Activated T-cell treated with anti-CD3 and anti-CD28 coated beads, Interleukin-2, amount 50 U/mL, for 1 hour (primary cell): ENCODE measurements at places on chromosomes 16 and 17.
A peak's percentile ranks its signal among the peaks of the same experiment; 100 is the strongest.

GRCh38 chr16:78372277-78372676 lies 272.8 kb downstream of the WWOX start:
- no peak for DNase-seq

GRCh38 chr17:69064476-69064875 lies 3.7 kb upstream of the ABCA9 start:
- no peak for DNase-seq

- no peak for DNase-seq
Observed at GRCh38 chr16:1293921-1294656, 15.3 kb upstream of the UBE2I start.

DNA sequence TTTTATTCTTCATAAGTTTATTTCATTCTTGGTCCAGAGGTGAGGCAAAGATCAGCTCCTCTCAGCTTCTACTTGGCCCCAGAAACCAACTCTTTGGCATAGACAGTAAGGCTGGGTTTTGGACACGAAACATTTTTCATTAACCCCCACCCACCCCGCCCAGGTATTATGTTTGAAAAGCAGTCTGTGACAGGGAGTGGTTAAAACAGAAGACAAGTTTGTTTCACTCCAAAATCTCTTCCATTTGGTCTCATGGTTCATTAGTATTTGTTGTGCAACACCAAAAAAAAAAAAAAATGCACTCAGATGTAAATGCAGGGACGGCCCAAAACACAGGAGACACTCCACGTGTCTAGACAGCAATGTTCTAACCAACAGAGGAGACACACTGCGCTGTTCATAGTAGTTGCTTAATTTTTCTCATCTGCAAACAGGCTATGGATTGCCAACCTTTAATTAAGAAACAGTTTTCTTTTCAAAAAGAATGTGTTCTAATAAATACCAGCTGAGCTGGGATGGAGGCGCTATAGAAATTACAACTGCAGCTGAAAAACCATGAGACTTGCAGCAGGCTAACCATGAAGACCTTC lies 39.8 kb upstream of the MMP2 start:
- no peak for DNase-seq

DNA sequence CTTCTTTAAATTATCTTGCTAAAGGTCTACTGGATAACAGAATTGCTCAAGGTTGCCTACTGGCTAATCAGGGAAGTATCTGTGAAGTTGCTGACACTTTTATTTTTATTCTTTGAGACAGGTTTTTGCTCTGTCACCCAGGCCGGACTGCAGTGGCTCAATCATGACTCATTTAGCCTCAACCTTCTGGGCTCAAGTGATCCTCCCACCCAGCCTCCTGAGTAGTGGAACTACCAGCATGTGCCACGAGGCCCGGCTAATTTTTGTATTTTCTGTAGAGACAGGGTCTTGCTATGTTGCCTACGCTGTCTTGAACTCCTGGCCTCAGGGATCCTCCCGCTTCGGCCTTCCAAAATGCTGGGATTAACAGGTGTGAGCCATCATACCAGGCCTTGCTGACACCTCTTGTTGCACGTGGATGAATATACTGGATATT lies 43.1 kb downstream of the GLG1 start:
- no peak for DNase-seq

GRCh38 chr17:73336408-73337329 lies 24.9 kb upstream of the CDC42EP4 start:
- no peak for DNase-seq

DNA sequence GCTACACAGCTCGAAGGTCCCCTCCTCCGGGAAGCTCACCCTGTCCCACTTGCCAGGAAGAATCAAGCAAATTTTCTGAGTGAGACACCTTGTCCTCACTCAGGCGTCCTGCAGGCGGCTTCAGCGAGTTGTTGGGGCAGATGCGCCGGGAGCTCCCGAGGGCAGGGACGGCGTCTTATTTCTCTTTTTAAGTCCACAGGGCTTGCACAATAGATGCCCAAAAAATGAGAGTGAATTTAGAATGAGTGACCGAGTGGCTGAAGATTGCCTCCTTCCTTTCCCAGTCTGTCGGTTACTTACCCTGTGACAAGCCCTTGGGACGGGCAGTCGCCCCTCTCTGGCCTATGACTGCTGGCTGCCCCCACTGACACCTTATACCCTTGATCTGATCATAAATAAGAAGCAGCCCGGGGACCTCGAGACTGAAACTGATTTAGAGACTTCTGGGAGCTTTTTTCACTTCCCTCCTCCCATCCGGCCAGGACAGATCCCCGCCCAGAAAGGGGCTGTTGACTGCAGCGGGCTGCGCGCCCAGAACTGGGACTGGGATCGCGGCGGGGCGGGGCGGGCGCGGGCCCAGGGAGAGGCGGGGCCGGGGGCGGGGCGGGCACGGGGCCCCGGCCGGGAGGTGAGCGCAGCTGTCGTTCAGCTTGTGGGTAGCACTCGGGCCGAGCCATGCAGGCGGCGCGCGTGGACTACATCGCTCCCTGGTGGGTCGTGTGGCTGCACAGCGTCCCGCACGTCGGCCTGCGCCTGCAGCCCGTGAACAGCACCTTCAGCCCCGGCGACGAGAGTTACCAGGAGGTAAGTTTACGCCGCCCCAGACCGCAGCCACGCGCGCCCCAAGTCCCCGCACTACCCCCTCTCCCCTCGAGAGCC lies at the start of gene TTYH2:
TSS of gene TTYH2 (plus strand) at position 659 of the 879 bp plus-strand sequence. CDS start at position 676, 17 bp downstream.
- peak; percentile 77 for DNase-seq

DNA sequence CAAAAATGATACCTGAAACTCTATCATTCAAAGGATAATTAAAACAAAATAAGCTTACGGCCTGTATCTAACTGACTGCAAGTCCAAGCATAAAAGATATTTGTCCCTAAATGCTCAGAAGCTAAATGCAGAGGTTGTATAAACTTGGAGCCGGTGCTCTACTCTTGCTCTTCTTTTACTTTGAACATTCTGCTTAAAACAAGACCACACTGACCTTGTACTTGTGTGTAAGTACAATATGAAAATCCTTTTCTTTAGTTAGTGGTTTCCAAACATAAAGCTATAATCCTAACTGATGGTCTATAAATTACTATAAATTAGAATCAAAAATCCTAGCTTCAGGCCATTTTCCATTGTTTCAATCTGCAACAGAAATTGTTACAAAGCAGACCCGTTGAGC lies 74.6 kb downstream of the SPAG9 start:
- DNase-seq = no peak

DNA sequence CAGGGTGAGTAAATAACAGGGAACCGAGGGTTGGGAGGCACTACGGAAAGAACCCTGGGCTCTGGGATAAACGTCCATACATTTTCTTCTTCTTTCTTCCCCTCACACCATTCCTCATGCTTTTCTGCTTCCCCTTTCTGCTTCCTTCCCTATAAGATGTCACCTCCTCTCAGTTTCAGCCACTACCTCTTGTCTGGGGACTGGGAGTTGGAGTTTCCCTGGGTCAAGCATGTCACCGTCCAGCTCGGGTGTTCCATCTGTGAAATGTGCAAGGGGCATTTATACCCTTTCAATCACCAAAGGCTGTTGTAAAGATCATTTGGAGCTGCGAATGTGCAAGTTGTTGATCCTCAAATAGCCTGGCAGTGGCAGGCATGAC lies 17.5 kb upstream of the CCL22 start:
- no peak for DNase-seq

- DNase-seq = no peak
Observed at GRCh38 chr17:83103200-83103942, 24.0 kb downstream of the METRNL start.

DNA sequence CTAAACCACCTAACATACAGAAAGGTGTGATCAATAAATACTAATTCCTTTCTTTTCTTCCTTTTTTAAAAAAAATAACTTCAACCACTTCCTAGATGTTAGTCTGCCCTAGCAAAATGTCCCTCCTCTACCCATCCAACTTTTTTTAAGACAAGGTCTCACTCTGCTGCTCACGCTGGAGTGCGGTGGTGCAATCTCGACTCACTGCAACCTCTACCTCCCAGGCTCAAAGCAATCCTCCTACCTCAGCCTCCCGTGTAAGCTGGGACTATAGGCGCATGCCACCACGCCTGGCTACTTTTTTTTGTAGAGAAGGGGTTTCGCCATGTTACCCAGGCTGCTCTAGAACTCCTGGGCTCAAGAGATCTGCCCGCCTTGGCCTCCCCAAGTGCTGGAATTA lies 33.1 kb downstream of the KANSL1 start:
- no peak for DNase-seq

DNA sequence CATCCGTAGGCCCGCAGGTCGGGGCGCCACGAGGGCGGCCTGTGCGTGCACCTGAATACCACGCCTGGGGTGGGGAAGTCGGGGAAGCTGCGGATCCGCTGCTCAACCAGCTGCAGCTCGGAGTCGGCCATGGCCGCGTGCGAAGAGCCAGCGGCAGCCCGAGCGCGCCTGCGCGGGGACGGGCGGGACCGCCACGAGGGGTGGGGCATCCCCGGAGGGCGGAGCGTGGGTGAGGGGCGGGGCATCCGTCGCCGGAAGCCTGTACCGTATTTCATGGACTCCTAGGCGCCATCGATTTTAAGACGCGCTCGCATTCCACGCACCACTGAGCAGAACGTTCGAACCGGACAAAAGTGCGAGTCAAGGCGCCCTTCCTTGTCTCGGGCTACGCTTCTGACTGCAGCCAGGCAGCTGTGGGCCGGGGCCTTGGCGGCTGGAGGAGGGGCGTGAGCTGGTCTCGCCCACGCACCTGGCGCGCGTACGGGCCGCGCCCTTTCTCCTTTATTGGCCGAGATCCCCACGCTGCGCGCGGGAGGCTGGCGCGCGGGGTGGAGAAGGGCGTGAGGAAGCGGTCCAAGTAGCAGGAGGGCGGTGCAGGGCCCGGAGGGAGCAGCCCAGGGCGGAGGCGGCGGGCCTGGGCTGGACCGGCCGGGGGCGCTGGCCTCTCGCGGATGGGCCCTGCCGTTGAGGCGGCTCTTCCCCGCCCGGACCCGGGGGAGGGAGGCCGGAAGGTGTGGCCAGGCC lies at the start of gene APRT:
TSS of gene APRT (minus strand) at position 160 of the 744 bp plus-strand sequence. CDS start at position 131, 29 bp downstream.
- peak; percentile 100 for DNase-seq

GRCh38 chr17:28093999-28094716 lies 51.7 kb downstream of the NLK start:
- no peak for DNase-seq

DNA sequence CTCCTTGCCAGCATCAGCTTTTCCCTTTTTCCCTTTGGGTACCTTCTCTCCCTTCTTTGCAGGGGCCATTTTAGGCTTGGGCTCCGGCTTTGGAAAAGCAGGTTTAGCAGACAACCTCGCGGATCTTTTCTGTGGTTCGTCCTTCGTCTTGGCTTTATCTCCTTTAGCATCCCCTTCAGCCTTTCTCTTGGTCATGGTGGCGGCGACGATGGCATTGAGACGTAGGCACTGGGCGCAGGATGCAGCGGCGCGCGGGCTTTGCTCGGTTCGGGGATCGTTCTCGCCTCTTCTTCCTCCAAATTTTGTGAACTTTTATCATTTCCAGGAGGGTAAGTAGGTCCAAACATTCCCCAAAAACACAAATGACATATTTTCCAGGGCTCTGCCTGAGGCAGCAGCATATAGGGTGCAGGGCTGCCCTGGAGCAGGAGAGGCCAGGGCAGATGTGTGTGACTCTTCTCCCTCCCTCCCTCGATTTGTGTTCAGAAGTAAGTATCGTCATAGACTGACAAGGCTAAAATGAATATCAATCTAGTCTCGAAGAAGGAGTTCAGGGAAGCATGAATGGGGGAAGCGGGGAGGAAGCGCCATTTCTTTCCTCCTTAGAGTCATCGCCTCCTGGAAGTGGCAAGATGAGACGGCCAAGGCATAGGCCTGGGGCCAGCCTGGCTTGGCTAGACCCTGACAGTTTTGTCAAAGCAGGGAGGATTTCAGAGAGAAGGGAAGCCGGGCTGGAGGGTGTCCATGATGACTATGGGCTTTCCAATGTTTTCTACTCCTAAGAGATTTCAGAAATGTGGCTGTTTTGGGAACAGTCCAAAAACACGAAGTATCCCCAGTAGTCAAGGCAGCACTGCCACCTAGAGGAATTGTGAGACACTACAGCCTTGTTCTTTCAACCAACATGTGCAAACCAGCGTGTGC lies 13.2 kb downstream of the CHCT1 start:
- peak; percentile 40 for DNase-seq

DNA sequence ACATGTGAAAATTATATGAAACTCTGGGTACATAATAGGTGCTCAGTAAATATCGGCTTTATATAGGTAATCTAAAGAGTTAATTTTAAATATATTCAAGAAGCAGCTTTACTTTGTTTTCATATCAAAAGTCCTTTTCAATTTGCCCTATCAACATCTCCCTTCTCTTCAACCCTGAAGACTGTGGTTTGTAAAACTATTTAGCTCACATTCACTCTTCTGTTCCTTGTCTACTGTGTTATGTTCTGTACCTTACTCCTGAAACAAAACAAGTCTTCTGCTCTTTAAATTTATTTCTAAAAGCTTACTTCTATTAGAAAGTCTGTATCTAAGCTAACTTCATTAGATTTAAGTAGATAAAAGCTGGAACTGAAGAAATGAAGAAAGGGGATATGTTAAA lies 301.7 kb upstream of the PMFBP1 start:
- no peak for DNase-seq

GRCh38 chr17:10297691-10298090 lies 75.1 kb downstream of the MYH13 start:
- no peak for DNase-seq

DNA sequence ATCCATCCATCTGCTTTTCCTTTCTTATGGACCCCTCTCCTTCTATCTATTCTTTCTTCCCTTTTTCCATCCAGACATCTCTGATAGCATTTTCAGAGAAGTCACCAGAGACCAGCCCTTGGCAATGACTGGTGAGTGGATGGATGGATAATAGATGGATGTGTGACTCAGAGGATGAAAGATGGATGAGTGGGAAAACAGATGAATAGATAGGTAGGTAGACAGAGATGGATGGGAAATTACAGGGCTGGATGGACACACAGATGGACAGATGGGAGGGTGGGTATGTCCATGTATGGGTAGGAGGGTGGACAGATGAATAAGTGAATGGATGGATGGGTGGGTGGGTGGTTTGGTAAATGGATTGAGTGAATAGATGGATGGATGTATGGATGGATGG lies 101.0 kb downstream of the LITAF start:
- no peak for DNase-seq

DNA sequence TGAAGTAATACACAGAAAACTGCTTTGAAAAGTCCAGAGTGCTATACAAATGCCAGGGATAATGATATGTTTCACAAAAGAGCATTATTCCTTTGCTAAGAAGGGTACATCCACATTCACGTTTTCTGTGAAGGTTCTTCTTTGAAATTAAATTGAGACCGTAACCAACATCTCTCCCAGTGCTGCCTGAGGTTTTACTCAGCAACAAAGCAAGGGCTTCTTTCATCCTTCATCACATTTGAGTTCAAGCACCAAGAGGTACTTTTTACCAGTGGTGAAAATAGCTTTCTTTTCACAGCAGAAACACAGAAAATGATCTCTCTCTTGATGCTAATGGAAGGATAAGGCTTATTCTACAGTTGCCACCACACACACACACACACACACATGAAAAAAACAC lies 113.3 kb downstream of the TOX3 start:
- no peak for DNase-seq

GRCh38 chr17:32553168-32553567 lies 66.4 kb downstream of the CDK5R1 start:
- DNase-seq = no peak

- DNase-seq = no peak
Observed at GRCh38 chr17:44906010-44906646, 6.9 kb upstream of the EFTUD2 start.

- DNase-seq = no peak
Observed at GRCh38 chr17:39664581-39665561, at the start of gene TCAP. Gene TCAP, plus strand, starts transcription at chr17:39665349. Its CDS starts 11 bp downstream, at chr17:39665360.
